NCI-H2171 treated with DMSO at 0.1 percent for 48 hours (cell line): ENCODE measurements at places on chromosomes 1 and 21.

- DNase-seq, result no peak
Observed at GRCh38 chr1:11752359-11753088, 9.5 kb upstream of the C1orf167 start.

- DNase-seq, result no peak
Observed at GRCh38 chr1:2330519-2331199, 60.7 kb downstream of the MORN1 start.

GRCh38 chr1:61376151-61376550 lies 293.8 kb downstream of the NFIA start:
- no peak for DNase-seq

- DNase-seq, result no peak
Observed at GRCh38 chr1:238681021-238681420, 705.3 kb upstream of the CHRM3 start.

- no peak for DNase-seq
Observed at GRCh38 chr1:164804366-164804765, 245.4 kb downstream of the PBX1 start.

- DNase-seq, result no peak
Observed at GRCh38 chr1:16109571-16109970, 36.1 kb upstream of the FAM131C start.

DNA sequence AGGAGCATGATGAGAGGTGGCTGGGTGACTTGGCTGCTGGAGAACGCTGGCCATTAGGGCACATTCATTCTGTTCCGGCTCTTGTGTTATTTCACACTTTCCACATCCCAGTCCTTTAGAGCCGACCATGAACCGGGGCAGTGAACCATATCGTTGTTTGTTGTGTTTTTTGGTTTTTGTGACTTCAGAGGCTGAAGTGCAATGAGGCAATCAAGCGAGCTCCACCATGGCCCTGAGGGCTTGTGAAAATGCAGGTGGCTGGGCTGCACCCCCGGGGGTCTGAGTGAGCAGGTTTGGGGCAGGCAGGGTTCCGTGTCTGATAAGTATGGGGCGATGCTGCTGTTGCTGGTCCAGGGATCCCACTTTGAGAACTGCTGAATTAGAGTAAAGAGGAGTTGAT lies 23.7 kb downstream of the ABCG1 start:
- DNase-seq, result no peak

- DNase-seq, result peak; percentile 68
Observed at GRCh38 chr1:38815903-38816627, 43.5 kb downstream of the RRAGC start.

GRCh38 chr1:2189459-2190425 lies 4.8 kb downstream of the FAAP20 start:
- DNase-seq, result peak; percentile 78

DNA sequence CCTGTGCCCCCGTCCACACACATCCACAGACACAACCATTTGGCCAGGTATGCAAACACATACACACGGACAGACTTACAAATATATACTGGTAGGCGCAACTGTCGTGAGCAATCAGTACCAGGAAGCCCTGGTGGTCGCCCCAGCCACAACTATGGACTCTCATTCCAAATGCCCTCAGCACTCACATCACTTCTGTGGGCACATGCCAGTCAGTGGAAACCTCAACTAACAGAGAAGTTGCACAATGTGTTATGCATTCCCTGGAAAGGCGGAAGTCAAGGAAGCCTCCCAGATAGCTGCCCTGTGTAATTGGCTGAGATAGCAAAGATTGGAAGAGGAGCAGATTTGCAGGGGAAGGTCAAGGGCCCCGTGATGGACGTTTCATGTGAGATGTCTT lies 1.4 kb upstream of the HEYL start:
- DNase-seq, result no peak

GRCh38 chr1:177848577-177848976 lies 121.3 kb downstream of the SEC16B start:
- DNase-seq, result no peak

GRCh38 chr1:41641475-41641814 lies 157.0 kb upstream of the EDN2 start:
- no peak for DNase-seq

DNA sequence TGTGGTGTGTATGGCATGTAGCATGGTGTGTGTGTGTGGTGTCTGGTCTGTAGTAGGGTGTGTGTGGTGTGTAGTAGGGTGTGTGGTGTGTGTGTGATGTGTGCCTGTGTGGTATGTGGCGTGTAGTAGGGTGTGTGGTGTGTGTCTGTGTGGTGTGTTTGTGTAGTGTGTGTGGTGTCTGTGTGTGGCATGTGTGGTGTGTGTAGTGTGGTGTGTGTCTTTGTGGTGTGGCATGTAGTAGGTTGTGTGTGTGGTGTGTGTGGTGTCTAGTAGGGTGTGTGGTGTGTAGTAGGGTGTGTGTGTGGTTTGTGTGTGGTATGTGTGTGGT lies 85.5 kb downstream of the SYT2 start:
- no peak for DNase-seq

- no peak for DNase-seq
Observed at GRCh38 chr1:218556016-218556415, 210.9 kb downstream of the TGFB2 start.

- no peak for DNase-seq
Observed at GRCh38 chr1:154342836-154343472, 17.6 kb downstream of the ATP8B2 start.

DNA sequence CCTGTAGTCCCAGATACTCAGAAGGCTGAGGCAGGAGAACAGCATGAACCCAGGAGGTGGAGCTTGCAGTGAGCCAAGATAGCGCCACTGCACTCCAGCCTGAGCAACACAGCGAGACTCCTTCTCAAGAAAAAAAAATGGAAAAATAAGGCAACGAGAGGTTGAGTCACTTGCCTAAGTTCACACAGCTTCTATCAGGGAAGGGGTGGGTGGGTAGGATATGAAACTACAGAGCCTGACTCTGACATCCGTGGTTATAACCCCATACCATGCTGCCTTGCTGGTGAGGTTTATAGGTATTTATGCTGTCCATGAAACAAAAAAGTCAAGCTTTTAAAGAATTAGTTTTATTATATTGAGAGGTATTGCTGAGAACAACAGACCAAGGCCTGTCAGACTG lies 61.5 kb upstream of the RAB4A start:
- no peak for DNase-seq

GRCh38 chr21:26795412-26795805 lies 49.8 kb downstream of the ADAMTS1 start:
- DNase-seq, result no peak
